ENCODE measurements at places on chromosomes 5 and 9.

- no peak for DNase-seq
Measured at GRCh38 chr5:3954633-3955032, 359.0 kb downstream of the IRX1 start.

- peak; percentile 54 for DNase-seq
Measured at GRCh38 chr9:137270929-137271695, 6.4 kb upstream of the TOR4A start.

DNA sequence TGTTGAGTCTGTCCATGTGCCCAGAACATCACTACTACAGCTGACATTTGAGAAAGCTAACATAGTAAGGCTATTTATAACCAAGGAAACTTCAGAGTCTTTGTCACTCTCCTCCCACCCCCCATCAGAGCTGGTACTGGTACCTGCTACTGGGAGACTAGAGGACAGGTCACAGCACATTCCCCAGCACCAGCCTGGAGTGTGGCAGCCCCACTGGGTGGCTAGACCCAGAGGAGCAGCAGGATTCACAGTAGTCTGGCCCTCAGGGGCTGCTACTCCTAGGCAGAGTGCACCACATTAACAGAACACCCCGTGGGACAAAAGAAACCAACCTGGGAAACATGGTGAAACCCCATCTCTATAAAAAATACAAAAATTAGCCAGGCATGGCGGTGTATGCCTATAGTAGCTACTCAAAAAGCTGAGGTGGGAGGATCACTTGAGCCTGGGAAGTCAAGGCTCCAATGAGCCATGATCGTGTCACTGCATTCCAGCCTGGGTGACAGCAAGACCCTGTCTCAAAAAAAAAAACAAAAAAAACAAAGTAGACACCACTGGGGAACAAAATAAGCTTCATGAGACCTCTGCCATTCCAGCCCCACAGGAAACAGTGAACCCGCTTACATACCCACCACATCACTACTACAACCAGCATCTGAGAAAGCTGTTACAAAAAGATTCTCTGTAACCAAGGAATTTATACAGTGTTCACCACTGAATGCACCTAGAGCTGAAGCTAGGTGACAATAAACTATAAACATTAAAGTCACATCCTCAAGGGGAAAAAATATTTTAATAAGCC lies 26.3 kb upstream of the PTGER4 start:
- no peak for DNase-seq

GRCh38 chr5:142428773-142429473 lies 104.1 kb upstream of the SPRY4 start:
- no peak for DNase-seq

DNA sequence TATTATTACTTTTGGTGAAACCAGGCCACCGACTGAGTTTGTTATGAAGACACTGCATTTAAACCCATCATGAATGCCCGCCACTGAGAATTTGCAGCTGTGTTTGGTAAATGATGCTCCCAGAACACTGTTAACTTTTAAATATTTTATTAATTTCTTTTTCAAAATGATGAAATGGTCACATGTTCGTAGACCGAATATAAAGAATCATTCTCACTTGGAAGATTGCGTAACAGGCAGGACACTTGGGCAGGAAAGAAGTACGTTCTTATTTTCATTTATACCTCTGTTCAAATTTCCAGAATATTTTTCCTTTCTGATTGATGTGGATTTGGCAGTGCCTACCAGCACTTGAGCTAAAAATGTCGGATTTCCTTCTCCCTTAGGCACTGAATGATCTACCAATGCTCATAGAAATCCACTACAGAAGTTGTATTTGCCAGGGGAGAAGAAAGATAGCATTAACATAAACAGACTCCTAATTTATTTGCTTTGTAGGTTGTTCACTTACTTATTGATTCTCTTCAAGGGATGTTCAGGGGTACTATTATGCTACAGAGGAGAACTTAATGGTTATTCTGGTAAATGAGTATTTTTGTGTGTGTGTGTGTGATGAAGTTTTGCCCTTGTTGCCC lies 13.8 kb downstream of the CYFIP2 start:
- DNase-seq, result no peak

DNA sequence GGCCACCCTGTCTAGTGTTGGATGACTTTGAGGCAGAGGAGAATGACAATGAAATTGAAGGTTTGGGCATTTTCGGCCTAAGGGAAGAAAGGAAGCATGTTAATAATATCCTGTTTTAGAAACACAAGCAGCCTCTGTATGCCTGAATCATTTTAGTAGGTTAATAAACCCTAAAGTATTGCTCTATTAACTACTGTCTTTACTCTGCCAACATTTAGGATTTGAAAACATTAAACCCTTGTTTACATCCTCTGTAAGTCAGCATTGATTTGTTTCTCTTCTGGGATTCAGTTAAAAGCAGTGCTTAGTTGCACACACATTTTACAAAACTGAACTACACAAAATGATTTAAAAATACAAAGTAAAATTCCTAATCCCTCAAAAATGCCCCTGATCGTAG lies 358.9 kb downstream of the ARRDC3 start:
- no peak for DNase-seq

- DNase-seq, result no peak
Measured at GRCh38 chr5:61806491-61807020, 474.5 kb downstream of the ZSWIM6 start.

DNA sequence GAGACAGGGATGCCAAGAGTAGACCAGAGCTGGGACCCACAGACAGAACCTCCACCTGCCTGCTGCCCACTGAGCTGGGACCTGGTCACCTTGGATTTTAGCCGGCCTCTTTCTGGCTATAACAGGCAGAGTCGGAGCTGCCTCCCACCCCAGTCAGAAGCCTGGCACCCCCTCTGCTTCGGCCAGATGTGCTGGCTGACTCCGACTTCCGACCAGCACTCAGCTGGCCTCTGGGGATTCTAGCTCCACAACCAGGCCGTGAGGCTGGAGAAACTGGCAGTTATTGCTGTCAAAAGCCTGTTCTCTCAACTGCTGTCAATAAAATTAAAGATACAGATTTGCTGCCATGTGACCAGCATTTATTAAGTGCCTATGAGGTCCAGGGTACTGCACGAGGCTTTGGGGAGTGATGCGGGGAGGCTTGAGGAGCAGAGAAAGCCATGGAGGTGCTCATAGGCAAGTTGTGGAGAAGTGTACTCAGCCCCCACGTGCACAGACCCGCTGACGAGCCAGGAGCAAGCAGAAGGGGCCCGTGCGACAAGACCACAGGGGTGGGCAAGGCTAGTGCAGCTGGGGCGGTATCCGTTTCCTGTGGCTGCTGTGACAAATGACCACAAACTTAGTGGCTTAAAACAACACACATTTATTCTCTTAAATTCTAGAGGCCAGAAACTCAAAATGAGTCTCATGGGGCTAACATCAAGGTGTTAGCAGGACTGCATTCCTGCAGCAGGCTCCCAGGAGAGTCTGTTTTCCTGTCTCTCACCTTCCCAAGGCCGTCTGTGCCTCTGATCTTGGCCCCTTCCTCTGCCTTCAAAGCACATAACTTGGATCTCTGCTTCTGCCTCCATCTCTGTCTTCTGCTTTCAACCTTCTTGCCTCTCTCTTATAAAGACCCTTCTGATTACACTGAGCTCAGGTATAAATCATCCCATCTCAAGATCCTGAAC lies 13.1 kb downstream of the GFI1B start:
- DNase-seq, result no peak

- no peak for DNase-seq
Measured at GRCh38 chr5:160347448-160347847, 23.0 kb downstream of the C1QTNF2 start.

GRCh38 chr5:66620711-66621110 lies 24.5 kb downstream of the MAST4 start:
- no peak for DNase-seq

DNA sequence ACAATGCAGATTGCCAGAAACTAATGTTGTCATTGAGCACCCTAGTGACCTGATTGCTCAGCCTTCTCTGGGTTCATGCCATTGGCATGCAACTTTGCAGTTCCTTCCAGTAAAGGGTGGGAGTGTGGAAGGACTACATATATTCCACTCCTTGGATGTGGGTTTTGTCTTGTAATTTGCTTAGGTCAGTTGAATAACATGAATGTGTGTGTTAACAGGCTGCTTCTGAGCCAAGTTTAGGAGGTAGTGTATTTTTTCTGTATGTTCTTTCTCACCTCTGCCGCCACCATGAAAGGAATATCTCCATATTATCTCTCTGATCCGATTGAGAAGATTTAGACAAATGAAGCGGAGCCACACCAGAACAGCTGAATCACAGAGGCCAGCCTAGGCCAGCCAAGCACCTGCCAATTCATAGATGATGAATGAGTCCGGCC lies 1929.6 kb upstream of the CDH6 start:
- no peak for DNase-seq

DNA sequence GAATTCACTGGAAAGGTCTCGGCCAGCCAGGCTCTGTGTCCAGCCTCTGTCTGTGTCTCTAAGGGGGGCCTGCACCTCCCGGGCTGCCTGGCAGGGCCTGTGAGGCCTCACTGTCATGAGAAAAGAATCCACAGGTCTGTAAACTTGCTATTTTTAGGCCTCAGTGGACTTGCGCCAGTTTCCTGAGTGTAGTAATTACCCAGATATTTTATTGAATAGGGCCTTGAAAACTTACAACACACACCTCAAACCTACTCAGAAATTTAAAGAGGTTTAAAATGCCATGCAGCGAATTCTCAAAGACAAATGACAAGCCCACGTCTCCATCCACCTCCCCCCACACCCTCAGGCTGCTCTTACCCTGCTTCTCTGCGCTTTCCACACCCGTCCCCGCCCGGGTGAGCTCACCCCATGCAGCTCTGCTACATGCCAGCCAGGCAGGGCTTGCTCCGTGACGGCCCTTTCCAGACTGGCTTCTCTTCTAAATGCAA lies 8.8 kb upstream of the TENT4A start:
- DNase-seq, result no peak

DNA sequence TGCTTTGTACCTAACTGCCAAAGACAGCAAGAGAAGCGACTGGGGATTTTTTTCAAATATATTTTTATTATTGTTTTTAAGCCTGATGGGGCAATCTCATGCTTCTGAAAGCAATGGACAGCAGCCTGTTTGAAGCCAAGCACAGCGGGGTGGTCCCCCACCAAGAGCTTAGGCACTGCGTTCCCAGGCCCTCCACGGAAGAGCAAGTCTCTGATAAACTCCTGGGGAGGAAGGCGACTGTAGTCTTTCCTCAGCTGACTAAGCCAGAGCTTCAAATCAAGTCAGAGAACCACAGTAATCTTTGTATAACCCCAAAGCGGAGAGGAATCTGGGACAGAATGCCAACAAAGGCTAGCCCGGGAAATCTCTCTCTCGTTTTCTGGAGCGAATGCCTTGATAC lies 54.4 kb downstream of the ARSB start:
- DNase-seq, result no peak

DNA sequence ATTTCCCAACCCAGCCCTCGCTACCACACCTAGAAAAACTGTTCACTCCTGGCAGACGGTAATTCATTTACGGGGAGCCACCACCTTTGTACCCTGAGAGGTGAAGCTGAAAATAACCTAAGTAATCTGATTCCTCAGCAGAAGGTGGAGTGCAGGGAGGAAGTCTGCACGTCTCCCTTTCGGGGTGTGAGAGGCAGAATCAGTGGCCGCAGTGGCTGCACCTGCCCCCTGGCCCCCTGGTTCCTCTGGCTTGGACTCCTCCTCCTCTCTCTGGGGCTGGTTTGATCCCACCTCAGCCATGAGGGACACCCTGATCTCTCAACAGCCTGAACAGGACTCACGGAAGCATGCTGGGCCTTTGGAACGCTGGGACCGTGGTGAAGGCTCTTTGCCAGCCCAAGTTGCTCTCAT lies 10.5 kb downstream of the TMEM174 start:
- DNase-seq, result no peak

- no peak for DNase-seq
Measured at GRCh38 chr5:166938071-166938470, 1353.4 kb upstream of the WWC1 start.

DNA sequence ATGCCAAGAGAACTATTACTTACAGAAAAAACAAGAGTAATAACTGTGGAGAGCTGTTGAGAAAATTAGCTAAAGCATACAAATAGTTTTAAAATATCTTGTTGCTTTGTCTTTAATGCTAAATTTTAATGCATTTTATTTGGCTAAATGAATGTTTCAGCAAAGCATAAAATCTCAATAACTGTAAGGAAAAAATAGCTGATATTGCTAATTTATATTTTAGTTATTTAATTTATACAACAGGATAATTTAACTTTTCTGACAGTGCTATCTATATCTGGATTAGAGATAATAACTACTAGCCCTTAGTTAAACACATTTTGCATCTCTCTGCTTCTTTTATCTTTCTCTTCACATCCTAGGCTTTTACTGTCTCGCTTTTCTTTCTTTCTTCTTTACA lies 1014.9 kb upstream of the COX7C start:
- DNase-seq, result no peak

- no peak for DNase-seq
Measured at GRCh38 chr5:58499231-58499630, 8.0 kb downstream of the GAPT start.

- DNase-seq, result peak; percentile 9
Measured at GRCh38 chr9:110064803-110065202, 143.2 kb downstream of the C9orf152 start.

DNA sequence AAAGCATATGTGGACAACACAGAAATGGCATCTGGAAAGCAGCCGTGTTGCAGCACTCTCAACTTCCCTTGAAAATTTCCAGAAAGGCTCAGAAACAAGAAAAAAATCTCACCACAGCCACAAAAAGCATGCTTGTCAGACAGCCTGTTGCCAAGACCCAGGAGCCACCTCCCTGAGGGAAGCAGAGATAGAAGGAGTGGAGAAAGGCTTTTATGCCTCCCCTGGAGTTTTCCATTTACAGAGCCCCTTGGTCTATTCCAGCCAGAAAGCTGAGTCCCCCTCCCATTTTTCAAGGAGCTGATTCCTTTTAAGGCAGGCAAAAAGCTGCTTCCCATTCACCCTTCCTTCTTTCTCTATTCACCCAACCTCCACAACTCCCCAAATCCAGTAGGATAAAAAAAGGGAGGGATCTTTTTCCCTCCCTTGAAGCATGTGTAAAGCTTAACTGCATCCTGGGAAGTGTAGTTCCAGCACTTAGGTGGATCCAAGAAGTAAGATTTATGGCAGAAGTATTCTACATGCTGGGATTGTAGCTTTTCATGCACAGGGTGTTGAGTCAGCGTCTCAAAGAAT lies 37.1 kb upstream of the PALM2AKAP2 start:
- no peak for DNase-seq

DNA sequence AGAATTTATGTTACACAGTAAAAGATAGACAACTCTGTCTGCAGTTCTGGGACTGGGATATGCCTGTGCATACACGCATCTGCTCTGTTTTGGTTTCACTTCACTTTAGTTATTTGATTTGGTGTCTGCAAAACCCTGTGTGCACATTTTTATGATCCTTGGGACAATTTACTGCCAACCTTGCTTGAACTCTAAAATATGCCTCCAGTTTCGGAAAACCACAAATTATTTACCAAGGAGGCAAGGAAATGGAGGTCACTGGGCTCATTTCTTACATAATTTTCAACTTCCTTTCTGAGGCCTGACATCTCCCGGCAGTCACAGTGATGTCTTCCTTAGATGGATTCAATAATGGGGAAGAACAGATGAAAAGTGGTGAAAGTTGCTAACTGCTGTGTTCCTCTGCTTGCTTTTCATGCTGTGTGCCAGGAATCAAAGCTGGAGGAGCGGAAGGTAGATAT lies 61.2 kb upstream of the TAF11L2 start:
- no peak for DNase-seq

All from activated CD4-positive, alpha-beta T cell treated with anti-CD3 and anti-CD28 coated beads for 36 hours (primary cell).